ENCODE measurements at places on chromosomes 5 and 9. TPM values are rescaled to one million over a fixed set of nuclear protein-coding genes. Genes with fewer than 3 reads are reported as not detected.

The MYMK gene
- total RNA-seq = not detected

The PCDHGA11 gene
- 0.05 TPM for total RNA-seq

The CTXN3 gene
- not detected for total RNA-seq

The ZNG1C gene
- 51.1 TPM for total RNA-seq

The PLEKHG4B gene
- 0.37 TPM for total RNA-seq

The CTNND2 gene
- not detected for total RNA-seq

The SLC36A2 gene
- total RNA-seq = not detected

The CERCAM gene
- 0.63 TPM for total RNA-seq

The CYLC2 gene
- total RNA-seq = not detected

The CBY3 gene
- 0.53 TPM for total RNA-seq

The ANGPTL2 gene
- total RNA-seq = not detected

The FCN2 gene
- not detected for total RNA-seq

The PTPRD gene
- 0.28 TPM for total RNA-seq

The SPATA31C1 gene
- not detected for total RNA-seq

The MARCHF11 gene
- total RNA-seq = not detected

The PCDHAC1 gene
- total RNA-seq = not detected

The THG1L gene
- 34.3 TPM for total RNA-seq

The SEMA6A gene
- total RNA-seq = 1.1 TPM

The XPA gene
- total RNA-seq = 11.3 TPM

The SLCO6A1 gene
- total RNA-seq = not detected

The GABRG2 gene
- total RNA-seq = 0.55 TPM

The HTR1A gene
- total RNA-seq = not detected

The DAPK1 gene
- total RNA-seq = 4.2 TPM

The GRXCR2 gene
- total RNA-seq = not detected

The DDX4 gene
- total RNA-seq = 0.41 TPM

The HBEGF gene
- total RNA-seq = 5.2 TPM

The JAKMIP2 gene
- total RNA-seq = 0.56 TPM

The SLC25A2 gene
- total RNA-seq = not detected

The QRFP gene
- not detected for total RNA-seq

The SH3RF2 gene
- 0.33 TPM for total RNA-seq

The ANKRD34B gene
- not detected for total RNA-seq

The FIBCD1 gene
- not detected for total RNA-seq

The SHOC1 gene
- total RNA-seq = not detected

The KCNMB1 gene
- not detected for total RNA-seq

The SNX2 gene
- 35.7 TPM for total RNA-seq

The BASP1 gene
- total RNA-seq = 4.3 TPM

The EIF4E1B gene
- not detected for total RNA-seq

The CENPK gene
- total RNA-seq = 24.4 TPM

The SH3GL2 gene
- total RNA-seq = not detected

The TNPO1 gene
- 145 TPM for total RNA-seq

The ZNF462 gene
- 0.25 TPM for total RNA-seq

The CDKN2B gene
- 0.16 TPM for total RNA-seq

The CCL27 gene
- 0.24 TPM for total RNA-seq

The PTPN3 gene
- total RNA-seq = 0.03 TPM

The ESM1 gene
- not detected for total RNA-seq

The RBM22 gene
- total RNA-seq = 81.6 TPM

The ERAP2 gene
- 11.2 TPM for total RNA-seq

The MELK gene
- total RNA-seq = 11.6 TPM

The FGFR4 gene
- 3.5 TPM for total RNA-seq

The ADAMTSL2 gene
- not detected for total RNA-seq

The PPIC gene
- not detected for total RNA-seq
